Stimulated activated CD8-positive, alpha-beta memory T cell treated with anti-CD3 and anti-CD28 coated beads, Interleukin-15, amount 100 ng/mL, for 24 hours (primary cell): ENCODE measurements at places on chromosomes 5 and 9.

DNA sequence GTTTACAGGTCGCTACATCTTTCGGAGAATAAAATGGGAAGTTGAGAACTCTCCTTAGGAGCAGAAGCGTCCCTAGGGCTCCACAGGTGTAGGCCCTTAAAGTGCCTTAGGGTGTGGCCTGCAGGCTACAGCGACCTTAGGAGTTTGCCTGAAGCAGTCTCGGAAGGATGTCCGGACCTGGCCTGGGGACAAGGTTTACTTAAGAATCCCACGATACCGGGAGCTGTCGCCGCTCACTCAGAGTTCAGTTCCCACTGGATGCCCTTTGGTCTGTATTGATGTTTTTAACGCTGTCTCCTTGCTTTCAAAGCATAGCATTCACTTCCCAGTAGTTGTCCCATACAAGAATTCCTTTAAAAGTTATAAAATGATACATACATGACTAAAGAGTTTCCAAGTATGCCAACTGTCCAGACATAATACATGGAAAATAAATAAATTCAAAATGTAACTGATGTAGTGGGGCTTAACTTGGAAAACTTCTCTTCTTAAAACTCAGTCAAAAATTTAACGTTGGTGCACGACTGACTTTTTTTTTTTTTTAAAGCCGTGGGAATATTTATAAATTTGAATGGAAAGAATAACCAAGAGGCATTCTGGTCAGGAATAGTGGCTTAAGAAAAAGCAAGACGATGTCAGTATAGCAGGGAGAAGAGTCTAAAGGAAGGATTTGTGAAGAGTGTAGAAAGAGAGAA is 848 bp downstream of the RAD50 start:
- no peak for DNase-seq

DNA sequence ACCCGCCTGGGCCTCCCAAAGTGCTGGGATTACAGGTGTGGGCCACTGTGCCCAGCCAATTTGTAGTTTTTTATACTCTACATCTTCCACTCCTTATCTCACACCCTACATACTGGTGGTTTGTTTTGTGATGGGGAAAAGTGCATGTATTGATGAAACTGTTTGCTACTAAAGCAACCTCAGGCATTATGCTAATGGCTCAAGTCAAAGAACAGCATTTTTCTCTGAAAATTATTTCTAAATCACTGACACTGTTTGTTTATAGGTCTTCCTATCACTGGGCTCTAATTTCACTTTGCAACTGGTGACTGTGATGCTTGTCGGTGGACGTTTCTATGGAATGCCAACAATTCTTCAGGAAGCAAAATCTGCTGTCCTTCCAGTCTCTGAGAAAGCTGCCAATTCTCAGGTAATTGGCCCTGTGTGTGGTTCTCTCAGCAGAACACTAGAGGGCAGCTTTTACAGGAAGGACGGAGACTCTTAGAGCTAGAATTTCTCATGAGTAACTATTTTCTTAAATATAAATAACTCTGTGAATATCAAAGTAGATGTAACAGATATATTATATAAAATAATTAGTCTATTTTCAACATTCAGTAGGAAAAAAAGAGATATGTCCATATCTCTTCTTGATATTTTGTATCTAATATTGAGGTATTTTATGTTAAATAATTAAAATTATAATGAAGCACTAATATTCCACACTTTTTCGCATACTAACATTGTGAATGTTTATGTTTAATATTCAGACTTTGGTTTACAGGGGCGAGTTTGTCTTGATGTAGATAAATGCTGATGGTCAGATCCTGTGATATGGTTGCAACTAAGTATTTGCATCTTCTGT is 244.1 kb downstream of the ADGRV1 start:
- DNase-seq, result no peak

- no peak for DNase-seq
Measured at GRCh38 chr9:136334541-136334940, 7.2 kb downstream of the GPSM1 start.

GRCh38 chr5:8399471-8399870 is 530.5 kb downstream of the MTRR start:
- DNase-seq, result no peak

DNA sequence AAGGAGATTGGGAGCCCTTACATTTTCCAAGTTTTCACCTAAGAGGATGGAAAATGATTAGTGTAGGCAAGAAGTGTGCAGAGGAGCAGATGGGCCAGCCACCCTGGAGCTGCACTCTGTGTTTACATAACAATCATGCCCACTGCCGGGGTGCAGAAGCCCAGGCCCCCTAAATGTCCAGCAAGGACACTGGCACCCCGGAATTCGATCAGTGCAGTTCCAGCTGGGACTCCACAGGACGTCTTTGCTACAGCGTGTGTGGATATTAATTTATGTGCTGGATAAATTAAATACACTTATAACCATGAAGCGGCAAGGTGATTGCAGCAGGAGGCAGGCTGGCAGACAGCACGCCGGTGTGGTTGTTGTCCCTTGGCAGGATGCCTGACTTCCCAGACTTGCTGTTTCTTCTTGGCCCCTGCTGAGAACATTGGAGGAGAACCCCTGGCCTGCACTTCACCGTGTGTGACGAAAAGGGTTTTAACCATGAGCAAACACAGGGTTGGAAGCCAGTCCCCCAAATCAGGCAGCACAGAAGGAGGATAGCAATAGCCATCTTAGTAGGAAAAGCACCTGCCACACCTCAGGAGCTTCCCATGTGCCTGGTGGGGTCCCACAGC is 73.7 kb downstream of the GADD45G start:
- no peak for DNase-seq

DNA sequence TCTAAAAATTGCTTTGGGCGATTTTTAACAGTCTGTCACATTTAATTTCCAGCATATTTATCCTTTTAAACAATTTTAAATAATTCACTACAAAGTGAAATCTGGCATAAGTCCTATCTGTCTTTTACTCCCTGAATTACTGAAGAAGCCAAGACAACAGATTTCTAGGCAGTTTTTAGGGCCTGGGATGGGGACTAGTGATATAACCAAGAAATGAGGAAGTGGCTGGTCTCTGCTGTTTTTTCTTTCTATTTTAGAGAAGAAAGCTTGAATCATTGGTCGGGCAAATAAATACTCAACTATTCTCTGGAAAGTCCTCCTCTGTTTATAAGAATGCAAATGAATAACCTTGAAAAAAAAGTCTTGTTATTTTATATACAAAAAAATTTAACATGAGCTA is 79.7 kb upstream of the SSBP2 start:
- DNase-seq, result no peak

DNA sequence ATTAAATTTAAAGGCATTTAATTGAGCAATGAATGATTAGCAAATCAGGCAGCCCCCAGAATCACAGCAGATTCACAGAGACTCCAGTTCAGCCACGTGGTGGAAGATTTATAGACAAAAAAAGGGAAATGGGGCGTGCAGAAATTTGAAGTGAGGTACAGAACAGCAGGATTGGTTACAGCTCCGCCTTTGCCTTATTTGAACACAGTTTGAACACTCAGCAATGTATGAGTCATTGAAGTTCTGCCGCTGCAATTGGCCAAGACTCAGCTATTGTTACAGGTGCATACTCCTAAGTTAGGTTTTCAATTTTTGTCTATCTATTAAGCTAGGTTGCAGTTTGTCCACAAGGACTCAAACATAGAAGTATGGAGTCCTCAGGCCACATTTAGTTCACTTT is 157.7 kb upstream of the SLC12A2 start:
- DNase-seq, result no peak

GRCh38 chr5:136802383-136802782 is 437.0 kb upstream of the TRPC7 start:
- DNase-seq, result no peak

- no peak for DNase-seq
Measured at GRCh38 chr5:112612663-112613062, 125.0 kb upstream of the APC start.

DNA sequence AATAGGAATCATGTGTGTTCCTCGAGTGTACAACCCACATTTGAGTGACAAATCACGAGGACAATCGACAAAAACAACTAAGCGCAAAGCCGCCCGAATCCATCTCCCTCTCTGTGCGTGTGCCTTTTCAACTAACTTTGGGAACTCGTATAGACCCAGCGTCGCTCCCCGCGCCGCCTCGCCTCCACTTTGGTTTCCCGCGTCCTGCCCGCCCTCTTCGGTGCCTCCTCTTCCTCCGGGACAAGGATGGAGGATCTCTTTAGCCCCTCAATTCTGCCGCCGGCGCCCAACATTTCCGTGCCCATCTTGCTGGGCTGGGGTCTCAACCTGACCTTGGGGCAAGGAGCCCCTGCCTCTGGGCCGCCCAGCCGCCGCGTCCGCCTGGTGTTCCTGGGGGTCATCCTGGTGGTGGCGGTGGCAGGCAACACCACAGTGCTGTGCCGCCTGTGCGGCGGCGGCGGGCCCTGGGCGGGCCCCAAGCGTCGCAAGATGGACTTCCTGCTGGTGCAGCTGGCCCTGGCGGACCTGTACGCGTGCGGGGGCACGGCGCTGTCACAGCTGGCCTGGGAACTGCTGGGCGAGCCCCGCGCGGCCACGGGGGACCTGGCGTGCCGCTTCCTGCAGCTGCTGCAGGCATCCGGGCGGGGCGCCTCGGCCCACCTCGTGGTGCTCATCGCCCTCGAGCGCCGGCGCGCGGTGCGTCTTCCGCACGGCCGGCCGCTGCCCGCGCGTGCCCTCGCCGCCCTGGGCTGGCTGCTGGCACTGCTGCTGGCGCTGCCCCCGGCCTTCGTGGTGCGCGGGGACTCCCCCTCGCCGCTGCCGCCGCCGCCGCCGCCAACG is at the start of gene GPR150:
GPR150 (plus strand) TSS at position 58 of the 840 bp plus-strand sequence; CDS start at position 247, 189 bp downstream.
- peak; percentile 41 for DNase-seq

GRCh38 chr9:124594225-124594624 is 87.0 kb upstream of the NR5A1 start:
- no peak for DNase-seq

GRCh38 chr9:91036356-91036755 is 234.7 kb downstream of the SYK start:
- DNase-seq, result no peak
